ENCODE measurements at places on chromosomes 12 and 14. TPM values are rescaled to one million over a fixed set of nuclear protein-coding genes. Genes with fewer than 3 reads are reported as not detected.

Gene GLTP
- total RNA-seq = 16.6 TPM

Gene NEUROD4
- 0.62 TPM for total RNA-seq

Gene GPD1
- 1.4 TPM for total RNA-seq

Gene C14orf39
- total RNA-seq = 6.2 TPM

Gene KRT79
- not detected for total RNA-seq

Gene ESR2
- total RNA-seq = 0.21 TPM

Gene PAPLN
- total RNA-seq = 17.3 TPM

Gene INTS13
- 70.8 TPM for total RNA-seq

Gene KCNC2
- total RNA-seq = not detected

Gene ERP27
- not detected for total RNA-seq

Gene ANKRD9
- total RNA-seq = 10.8 TPM

Gene CLEC4A
- 2.0 TPM for total RNA-seq

Gene CCDC198
- not detected for total RNA-seq

Gene VRTN
- total RNA-seq = 18.6 TPM

Gene TAMALIN
- 7.4 TPM for total RNA-seq

Gene EGLN3
- 65.0 TPM for total RNA-seq

Gene SMOC1
- 89.3 TPM for total RNA-seq

Gene ALDH2
- 107 TPM for total RNA-seq

Gene KCNA5
- total RNA-seq = 0.19 TPM

Gene CPNE6
- total RNA-seq = not detected

Gene KRT85
- total RNA-seq = not detected

Gene SLC17A8
- not detected for total RNA-seq

Gene SUOX
- total RNA-seq = 35.5 TPM

Gene KERA
- total RNA-seq = not detected

Gene RIC8B
- 21.2 TPM for total RNA-seq

Gene GLIPR1L1
- not detected for total RNA-seq

Gene OR4L1
- not detected for total RNA-seq

Gene AHNAK2
- total RNA-seq = 0.77 TPM

Gene ART4
- total RNA-seq = not detected

Gene RTL1
- total RNA-seq = 0.15 TPM

Gene TAS2R19
- total RNA-seq = 7.7 TPM
